ENCODE measurements at places on chromosomes 5 and 9.

- DNase-seq = no peak
These were observed 31.1 kb downstream of the TRIO start for GRCh38 chr5:14174230-14174636.

DNA sequence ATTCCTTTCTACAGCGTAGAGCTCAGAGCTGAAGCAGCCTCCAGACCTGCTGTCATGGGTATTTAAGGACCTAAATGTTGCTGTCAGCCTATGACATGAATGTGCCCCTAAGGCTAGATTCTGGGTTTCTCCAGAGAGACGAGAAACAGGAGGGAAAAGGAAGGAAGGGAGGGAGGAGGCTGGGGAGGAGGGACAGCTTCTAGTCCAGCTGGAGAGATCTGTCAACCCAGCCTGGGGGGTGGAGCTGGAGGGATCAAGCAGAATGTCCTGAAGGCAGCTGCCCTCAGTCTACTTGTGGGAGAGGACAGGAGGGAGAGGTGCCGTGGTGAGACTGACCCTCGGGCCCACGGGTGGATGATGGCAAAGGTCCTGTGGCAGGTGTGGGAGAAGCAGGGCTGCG is 1.1 kb upstream of the DBH start:
- DNase-seq = no peak

DNA sequence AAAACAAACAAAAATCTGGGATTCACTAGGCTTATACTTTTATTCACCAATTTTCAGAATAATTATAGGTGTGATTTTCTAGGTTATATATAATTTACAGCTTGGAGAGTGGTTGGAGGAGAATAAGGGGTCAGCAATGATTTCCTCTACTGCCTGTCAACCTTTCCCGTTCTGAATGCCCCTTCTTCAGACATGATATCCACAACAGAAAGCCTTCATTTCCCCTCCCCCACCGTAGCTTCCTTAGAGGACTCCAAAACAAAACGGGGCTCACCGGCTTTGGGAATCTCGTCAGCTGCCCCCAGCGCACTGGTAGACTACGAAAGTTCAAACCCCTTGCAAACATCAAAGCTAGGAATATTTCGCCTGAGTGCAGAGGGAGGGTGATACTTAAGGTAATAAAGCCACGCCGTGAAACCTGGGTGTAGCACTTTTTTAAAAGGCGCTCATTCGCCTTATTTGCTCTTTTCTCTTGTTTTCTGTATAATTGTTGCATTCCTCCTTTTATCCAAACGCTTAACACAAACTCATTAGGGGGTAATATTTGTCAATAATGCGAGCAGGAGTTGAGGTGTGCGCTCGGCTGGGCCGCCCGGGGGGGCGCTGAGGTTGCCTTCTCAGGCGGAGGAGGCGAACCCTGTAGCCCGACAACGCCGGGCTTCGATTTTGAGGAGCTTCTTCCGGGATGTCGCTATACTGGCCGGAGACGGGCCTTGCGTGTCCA is 2.4 kb downstream of the OTP start:
- no peak for DNase-seq

DNA sequence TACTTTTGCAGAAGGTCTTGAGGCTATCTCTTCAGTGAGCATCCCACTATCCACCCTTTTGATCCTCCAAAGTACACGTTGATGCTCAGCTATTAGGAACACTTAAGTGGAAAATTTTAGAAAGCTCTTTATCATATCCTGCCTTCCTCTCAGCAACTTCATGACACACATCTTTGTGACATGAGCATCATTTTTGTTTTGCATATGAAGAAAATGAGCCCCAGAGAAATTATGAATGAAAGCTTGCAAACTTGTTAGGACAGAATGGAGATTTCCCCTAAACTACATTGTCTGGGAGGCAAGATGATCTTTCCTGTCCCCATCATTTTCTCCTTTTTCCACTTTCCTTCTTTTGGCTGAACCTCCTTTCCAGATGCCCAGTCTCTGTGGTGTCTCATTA is 239.4 kb upstream of the PIK3R1 start:
- DNase-seq = no peak

- no peak for DNase-seq
These were observed 1.4 kb downstream of the PROP1 start for GRCh38 chr5:177994561-177995190.

DNA sequence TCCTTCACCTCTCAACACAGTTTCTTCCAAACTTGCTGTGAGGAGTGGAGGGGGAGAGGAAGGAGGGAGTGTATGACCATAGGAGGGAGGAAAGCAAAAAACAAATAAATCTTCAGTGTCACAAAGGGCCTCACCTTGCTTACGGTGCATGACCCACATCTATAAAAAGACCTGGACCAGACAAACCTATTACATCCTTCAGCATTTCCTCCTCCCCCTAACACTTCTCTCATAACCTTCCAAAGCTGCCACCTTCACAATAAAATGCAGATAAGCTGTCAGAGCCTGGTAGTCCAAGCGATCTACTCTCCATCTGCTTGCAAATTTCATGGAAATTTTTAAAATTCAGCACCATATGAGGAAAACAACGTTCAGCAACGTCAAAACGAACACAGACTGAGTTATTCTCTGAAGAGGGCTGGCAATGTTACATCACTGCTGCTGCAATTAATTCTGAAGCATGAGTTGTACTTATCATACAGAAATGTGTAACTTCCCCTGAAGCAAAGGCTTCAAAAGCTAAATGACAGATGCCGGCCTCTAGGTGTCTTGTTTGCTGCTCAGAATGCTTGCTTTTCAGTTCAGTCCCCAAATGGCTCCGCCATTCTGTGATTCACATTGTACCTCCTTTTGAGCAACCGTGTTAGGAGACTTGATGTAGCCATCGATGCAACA is 62.9 kb downstream of the EFNA5 start:
- DNase-seq = peak; percentile 18

- no peak for DNase-seq
These were observed 101.1 kb downstream of the SERINC5 start for GRCh38 chr5:80154749-80155148.

- no peak for DNase-seq
These were observed 356.2 kb downstream of the NPR3 start for GRCh38 chr5:33067291-33067690.

DNA sequence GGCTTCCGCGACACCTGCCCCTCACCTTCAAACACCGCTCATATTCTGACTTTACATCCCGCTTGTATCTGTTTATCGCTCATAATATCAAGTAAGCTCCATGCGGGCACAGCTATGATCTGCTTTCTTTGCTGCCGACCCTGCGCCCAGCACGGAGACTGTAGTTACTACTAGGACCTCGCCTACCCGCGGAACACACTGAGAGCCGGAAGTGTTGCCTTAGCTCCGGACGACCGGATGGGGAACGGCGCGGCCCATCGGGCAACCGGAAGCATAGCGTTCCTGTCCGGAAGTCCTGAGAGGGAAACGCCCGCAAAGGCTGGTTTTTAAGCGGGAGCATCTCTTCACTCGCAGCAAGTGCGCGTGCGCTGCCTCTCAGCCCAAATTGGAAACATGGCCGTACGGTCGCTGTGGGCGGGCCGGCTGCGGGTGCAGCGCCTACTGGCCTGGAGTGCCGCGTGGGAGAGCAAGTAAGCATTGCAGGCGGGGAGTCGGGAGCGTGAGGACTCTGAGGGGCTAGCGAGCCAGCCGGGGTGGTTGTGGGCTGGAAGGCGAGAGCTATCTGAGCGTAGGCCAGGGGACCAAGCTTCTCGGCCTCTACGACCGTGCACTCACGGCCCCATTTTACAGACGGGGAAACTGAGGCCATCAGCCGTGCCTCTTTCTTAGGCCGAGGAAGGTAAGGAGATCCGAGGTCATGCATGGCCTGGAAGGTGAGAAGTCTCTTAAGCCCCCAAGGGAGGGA is at the start of gene GRPEL2:
Gene GRPEL2, plus strand, starts transcription at position 353 of the 745 bp plus-strand sequence. Its CDS starts 41 bp downstream, at position 394.
- DNase-seq = peak; percentile 98

DNA sequence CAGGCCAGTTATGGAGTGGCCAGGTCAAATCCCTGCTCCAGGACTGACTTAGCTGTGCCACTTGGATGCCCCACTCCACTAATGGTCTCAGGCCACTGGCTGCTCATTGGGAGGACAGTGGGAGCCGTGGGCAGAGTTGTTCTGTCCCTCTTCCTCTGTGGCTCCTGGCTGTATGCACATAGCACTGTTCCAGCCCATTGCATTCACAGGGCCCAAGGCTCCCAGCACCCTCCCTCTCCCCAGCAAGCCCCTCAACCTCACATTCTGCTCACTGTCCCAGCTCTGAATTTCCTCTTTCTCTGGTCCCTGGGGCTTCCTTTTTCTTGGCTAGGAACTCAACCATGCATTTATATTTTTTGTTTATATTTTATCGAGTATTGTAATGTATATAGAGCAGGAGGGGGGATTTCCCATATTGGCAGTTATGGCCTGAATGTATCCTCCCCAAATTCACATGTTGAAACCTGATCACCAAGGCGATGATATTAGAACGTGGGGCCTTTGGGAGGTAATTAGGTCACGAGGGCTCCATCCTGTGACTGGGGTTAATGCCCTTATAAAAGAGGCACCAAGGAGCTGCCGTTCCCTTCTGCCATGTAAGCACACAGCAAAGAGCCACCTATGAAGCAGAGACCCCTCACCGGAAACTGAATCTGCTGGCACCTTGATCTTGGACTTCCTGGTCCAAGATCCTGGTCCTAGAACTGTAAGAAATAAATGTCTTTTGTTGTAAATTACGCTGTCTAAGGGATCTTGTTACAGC is 17.0 kb upstream of the MVB12B start:
- no peak for DNase-seq

GRCh38 chr5:6475626-6476312 is 27.1 kb downstream of the UBE2QL1 start:
- DNase-seq = no peak

DNA sequence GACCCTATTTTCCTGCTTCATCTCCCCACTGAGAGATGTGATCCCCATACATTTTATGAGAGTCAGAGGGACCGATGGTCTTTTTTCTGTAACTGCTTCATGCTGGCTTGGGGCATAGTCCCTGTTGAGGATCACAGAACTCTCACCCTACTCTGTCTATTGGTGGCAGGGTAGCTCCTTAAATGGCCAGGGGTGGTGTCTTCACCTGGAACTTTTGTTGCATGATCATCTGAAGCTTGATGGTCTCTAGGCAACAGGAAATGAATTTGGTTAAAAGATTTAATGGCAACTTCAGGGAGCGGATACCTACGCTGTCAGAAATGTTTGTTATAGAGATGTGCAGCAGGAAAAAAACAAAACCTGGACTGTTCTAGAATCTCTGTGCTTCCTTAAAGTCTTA is 87.0 kb upstream of the GLIS3 start:
- DNase-seq = no peak

DNA sequence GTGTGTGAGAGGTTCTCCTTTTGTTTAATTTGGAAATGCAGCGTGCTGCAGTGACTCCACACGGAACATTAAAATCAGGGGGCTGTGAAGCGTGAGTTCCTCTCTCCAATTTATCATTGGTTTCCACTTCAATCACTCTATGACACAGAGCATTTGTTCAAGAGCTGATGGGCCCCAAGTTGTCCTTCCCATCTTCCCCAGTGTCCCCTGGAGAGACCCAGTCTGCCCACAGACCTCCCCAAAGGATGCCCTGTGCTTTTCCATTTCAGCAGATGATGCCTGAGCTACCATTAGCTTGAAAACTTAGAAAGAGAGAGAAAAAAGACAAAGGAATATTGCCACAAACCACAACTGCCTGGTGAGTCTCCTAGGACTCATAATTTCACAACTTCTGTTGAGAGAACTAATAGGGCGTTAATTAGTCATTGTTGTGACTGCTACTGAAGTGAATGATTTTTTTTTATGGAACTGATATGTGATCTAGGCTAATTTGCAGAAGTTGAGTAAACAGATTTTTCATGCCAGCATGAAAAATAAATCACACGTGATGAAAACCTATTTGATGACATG is 772.7 kb downstream of the SEMA5A start:
- DNase-seq = peak; percentile 37

- peak; percentile 53 for DNase-seq
These were observed 34.5 kb downstream of the KCTD16 start for GRCh38 chr5:144205141-144205551.

GRCh38 chr9:19922476-19923118 is 133.8 kb upstream of the SLC24A2 start:
- DNase-seq = peak; percentile 75

DNA sequence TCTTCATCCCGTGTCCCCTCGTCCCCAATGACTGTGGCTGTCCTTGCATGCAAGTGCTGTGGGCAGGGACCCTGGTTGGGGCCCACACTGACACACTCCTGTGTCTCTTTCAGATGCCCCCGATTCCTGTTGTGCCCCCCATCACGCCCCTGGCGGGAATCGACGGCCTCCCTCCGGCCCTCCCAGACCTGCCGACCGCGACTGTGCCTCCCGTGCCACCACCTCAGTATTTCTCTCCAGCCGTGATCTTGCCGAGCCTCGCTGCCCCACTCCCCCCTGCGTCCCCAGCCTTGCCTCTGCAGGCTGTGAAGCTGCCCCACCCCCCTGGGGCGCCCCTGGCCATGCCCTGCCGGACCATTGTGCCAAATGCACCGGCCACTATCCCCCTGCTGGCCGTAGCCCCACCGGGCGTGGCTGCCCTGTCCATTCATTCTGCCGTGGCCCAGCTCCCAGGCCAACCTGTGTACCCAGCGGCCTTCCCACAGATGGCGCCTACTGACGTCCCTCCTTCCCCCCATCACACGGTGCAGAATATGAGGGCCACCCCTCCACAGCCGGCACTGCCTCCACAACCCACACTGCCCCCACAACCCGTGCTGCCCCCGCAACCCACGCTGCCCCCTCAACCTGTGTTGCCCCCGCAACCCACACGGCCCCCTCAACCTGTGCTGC is 75.0 kb downstream of the WNK2 start:
- DNase-seq = no peak

DNA sequence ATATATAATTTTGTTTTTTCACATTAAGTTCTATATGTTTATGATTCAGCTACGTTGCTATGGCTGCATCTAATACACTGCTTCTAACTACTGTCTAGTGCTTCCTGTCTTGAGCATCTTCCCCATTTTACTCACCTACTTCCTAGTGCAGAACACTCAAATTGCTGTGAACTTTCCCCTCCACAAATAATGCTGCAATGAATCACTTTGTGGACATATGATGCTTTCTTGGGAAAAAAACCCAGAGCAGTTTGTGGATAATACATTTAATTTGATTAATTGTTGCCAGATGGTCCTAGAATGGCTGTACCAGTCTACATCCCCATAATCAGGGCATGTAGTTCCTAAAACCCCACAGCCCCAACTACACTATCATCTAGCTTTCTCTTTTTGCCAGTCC is 18.5 kb downstream of the CD180 start:
- DNase-seq = peak; percentile 5

DNA sequence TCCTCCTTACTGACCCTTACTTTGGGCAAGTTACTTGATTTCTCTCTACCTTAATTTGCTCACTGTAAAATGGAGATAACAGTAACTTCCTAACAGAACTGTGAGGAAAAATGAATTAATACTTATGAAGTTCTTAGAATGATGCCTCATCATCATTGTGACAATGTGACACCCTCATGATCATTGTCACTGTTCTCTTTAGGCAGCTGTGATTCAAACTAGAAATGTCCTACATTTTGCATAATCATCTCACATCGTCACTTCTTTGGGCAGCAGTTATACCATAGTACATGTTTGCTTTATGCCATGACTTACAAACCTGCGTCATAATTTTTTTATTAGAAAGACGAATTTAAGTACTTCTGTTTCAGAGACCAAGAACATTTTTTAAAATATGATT is 9.7 kb downstream of the SLC30A5 start:
- no peak for DNase-seq

- DNase-seq = no peak
These were observed 2.9 kb upstream of the MAML1 start for GRCh38 chr5:179729727-179730126.
